CD4-positive, alpha-beta T cell treated with Interleukin-6 at 100 ng/mL for 8 hours (primary cell): ENCODE measurements at places on chromosomes 6 and 20.

DNA sequence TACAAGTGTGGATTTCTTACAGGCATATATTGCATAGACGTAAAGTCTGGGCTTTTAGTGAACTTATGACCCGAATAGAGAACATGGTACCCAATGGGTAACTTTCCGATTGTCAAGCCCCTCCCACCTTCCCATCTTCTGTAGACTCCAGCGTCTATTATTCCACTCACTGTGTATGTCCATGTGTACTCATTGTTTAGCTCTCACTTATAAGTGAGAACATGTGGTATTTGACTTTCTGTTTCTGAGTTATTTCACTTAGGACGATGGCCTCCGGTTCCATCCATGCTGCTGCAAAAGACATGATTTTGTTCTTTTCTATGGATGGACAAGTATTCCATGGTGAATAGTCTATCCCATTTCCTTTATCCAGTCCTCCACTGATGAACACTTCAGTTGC, 306.4 kb downstream of the CD83 start:
- no peak for DNase-seq

- no peak for DNase-seq
These were observed 1686.4 kb downstream of the GRIK2 start for GRCh38 chr6:103079867-103080266.

DNA sequence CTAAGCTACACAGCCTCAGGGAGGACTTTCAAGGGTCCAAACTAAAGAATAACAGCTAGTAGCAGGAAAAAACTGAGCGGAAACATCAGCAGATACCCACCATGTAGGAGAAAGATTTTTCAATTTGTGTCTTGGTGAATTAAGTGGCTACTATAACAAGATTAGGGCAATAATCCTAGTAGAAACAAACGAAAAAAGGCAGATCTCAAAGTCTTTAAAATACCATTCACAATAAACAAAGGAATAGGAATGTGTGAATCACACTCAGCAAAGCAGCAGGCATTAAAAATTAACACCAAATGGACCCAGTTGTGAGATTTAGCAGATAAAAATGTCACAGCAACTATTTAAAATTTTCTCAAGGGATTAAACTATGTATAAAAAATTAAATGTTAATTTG, 761.2 kb downstream of the TENT5A start:
- DNase-seq: no peak

- DNase-seq: no peak
These were observed 37.5 kb downstream of the LAMA4 start for GRCh38 chr6:112216662-112217551.

GRCh38 chr20:9015984-9016324, 52.9 kb upstream of the PLCB4 start:
- no peak for DNase-seq

GRCh38 chr6:54248319-54248718, 59.9 kb upstream of the TINAG start:
- no peak for DNase-seq

DNA sequence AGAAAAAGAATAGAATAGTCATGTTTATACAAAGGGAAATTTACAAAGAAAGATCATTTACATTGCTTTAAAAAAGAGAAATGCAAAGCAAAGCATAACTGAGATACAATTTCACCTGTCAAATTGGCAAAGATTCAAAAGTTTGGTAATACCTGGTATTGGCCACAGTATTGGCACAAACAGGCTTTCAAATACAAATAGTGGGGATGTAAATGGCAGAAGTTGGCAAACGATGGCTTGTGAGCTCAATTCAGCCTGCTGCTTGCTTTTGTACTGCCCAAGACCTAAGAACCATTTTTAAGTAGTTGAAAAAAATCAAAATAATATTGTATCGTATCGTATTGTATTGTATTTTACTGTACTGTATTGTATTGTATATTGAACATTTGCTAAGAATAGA, 194.5 kb upstream of the JAG1 start:
- DNase-seq: no peak

GRCh38 chr20:23320317-23320716, 30.3 kb upstream of the NXT1 start:
- no peak for DNase-seq

- no peak for DNase-seq
These were observed 60.6 kb downstream of the BTBD9 start for GRCh38 chr6:38579010-38579628.

DNA sequence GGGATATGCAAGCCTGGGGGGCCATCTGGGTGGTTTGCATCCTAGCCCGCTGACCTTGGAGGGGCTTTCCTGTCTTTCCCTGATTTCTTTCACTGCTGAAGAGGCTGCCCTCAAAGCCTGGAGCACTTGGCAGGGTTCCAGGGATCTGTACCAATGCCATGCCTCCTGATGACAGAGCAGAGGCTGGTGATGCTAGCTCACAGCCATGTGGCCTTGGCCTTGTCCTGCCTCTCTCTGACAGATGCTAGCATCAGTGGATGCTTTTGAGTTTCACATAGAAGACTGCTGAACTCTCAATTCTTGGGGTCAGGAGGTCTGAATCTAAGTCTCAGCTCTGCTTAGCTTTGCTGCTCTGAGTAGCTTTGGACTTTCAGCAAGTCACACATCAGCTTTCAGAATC, 21.9 kb upstream of the RREB1 start:
- no peak for DNase-seq
